ENCODE measurements at places on chromosomes 6 and 20.
A peak's percentile ranks its signal among the peaks of the same experiment; 100 is the strongest.

DNA sequence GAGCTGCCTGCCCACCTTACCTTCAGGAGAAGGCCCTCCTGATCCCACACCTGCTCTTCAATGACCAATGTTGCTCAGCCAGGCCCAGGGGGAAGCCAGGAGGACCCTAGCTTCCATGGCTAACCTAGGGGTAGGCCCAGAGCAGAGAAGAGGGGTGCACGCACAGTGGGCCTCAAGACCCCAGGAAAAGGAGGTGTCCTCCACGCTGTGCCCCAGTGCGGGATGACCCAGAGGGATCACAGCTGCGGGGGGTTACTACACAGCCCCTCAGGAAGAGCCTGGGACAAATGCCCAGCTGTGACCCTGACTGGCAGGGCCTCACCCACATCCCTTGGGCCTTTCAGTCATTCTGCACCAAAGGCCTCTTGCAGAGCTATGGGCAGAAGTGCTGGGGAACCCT, 31.6 kb upstream of the APMAP start:
- DNase-seq: no peak

- DNase-seq: no peak
Measured at GRCh38 chr20:1577906-1578305, 20.4 kb upstream of the SIRPD start.

DNA sequence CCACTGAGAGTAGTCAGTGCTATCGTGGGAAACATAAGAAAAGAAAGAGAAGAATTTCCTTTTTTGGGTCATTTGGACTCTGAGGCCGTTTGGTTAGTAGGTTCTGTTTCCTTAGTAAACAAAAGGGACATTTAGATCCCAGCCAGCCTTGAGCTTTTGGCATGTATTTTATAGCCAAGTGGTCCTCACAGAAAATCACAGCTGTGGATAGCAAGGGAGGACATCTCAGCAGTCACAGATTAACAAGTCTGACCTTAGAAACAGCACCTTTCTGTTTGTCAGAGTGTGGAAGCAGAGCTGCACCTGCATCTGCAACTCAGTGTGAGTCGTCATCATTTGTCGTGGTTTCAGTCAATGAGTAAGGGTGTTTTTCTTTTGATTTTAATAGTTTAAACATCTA, 40.5 kb downstream of the FAM120B start:
- DNase-seq: no peak

- no peak for DNase-seq
Measured at GRCh38 chr6:128339635-128340450, 180.6 kb downstream of the PTPRK start.

DNA sequence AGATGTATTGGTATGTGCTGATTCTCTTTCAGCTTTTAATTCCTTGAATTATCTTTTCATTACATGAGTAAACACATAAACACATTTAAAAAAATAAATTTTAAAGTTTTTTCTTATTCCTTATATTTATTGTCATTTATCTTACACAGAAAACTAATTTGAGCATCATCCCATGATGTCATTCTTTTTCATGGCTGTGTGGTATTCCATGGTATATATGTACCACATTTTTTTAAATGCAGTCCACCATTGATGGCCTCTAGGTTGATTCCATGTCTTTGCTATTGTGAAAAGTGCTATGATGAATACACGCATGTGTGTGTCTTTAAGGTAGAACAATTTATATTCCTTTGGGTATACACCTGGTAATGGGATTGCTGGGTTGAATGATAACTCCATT, 33.3 kb downstream of the OTOR start:
- no peak for DNase-seq

- no peak for DNase-seq
Measured at GRCh38 chr20:11159728-11160127, 485.9 kb upstream of the JAG1 start.

DNA sequence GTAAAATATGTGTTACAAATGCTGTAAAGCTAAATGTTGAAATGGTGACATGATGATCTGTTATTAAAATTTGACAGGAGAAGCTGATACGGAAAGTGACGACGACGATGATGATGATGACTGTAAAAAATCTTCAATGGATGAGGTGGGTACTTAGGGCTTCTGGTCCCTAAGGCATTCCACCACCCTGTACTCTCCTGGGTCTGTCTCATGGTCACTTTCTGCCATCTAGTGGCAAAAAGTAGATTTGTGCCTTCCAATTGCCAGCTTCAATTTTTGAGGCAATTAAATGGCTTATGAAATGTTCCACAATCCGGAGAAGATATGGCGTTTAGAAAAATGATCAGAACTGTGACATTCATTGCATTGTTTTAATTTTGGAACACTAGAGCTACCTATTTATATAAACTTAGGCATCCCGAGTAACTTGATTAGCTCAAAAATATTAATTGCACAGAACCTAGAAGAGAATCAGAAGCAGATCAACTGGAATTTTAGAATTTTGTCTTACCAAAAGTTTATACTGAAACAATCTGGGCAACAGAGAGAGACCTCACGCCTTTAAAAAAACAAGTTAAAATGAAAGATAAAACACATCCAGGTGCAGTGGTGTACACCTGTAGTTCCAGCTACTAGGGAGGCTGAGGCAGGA, 346.5 kb upstream of the PLCB4 start:
- DNase-seq: peak; percentile 19

DNA sequence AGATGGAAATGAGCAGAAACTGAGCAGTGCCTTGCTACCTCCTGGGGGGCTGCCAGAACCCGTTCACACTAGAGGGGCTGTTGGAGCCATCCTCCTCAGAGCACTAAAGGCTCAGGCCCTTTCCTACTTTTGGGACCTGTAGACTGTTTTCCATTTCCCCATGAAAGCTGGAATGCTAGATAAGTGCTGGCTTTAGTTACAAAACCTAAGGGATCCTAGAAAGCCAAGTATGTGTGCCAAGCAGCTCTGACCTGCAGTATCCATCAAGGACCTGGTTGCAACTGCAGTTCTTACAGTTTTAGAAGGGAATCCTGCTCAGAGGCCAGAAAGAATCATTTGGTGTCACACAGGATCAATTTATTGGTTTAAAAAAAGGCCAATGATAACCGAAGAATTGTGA, 176.7 kb upstream of the COL21A1 start:
- DNase-seq: no peak

DNA sequence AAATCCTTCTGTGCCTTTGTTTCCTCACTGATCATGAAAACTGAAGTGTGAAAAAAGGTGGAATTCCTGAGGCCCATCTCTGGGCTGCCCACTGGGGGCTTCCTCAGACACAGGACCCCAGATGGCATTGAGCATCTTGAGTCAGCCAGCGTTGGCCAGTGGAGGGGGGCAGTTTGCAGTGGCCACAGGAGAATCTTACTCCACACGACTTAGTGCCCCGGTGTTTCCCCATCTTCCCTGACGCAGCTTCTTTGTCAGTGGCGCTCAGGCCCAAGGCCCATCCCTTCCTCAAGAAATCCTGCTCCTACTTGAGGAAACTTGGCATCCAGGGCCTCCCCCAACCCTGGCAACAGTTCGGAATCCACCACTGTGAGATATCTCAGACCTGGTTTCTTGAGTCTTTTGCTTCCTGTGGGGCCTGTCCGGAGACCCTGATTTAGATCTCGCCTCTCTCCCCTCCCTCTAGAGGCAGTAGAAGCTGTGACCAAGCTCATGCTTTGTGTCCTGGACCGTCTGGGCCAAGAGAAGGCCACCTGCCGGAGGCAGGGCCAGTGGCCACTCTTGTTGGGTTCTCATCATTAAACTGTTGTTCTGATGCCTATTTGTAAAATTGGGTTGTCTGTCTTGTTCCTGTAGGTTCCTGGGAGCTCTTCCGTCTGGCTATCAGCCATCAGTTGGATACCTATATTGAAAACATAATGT, 20.2 kb upstream of the DLGAP4 start:
- no peak for DNase-seq

- DNase-seq: no peak
Measured at GRCh38 chr6:68689910-68690309, 54.8 kb downstream of the ADGRB3 start.

DNA sequence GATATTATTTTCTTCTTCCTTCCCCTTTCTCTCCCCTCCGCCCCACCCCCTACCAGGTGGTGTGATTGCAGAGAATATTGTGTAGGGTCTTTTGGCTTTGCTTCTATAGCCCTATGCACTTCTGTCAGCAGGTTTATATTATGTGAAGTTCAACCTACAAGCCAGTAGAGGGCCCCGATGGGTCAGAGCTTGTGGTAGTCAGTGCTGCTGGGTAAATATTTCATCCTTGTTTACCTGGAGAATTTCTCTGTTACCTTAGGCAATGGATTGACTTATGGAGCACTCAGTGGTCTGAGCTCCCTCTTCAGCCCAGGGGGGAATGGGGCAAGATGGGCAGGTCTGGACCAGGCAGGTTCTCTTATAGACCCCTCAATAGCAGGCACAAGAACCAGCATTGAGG, 720.9 kb downstream of the GRIK2 start:
- DNase-seq: no peak

DNA sequence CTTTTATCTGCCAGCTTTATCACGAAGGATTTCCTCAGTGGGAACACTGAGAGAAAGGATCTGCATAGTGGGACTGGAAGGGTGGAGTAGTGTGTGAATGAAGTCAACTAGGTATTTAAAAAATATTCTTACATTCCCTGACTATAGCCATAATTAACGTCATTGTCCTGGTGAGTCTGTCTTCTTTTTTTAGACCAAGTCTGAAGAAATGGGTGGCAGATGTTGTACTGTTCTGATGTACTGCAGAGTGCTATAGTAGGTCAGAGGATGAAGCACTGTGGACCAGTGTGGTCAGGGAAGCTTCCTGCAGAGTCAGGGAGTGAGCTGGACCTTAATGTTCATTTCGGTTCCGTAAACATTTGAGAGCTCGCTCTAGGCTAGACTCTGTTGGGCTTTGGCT, 11.9 kb downstream of the TULP4 start:
- DNase-seq: no peak

- no peak for DNase-seq
Measured at GRCh38 chr20:1060985-1061384, 57.4 kb upstream of the PSMF1 start.

- no peak for DNase-seq
Measured at GRCh38 chr20:20353576-20353975, 14.3 kb upstream of the INSM1 start.

- no peak for DNase-seq
Measured at GRCh38 chr6:135412761-135413160, 84.8 kb downstream of the AHI1 start.

All from central memory CD4-positive, alpha-beta T cell (primary cell).